Activated B cell treated with CpG ODN at 0.5 μM for 24 hours (primary cell): ENCODE measurements at places on chromosomes 4 and X.

- peak; percentile 59 for DNase-seq
Measured at GRCh38 chrX:129931411-129932015, 25.5 kb downstream of the UTP14A start.

GRCh38 chr4:143289370-143289769 is 47.3 kb upstream of the GAB1 start:
- no peak for DNase-seq

DNA sequence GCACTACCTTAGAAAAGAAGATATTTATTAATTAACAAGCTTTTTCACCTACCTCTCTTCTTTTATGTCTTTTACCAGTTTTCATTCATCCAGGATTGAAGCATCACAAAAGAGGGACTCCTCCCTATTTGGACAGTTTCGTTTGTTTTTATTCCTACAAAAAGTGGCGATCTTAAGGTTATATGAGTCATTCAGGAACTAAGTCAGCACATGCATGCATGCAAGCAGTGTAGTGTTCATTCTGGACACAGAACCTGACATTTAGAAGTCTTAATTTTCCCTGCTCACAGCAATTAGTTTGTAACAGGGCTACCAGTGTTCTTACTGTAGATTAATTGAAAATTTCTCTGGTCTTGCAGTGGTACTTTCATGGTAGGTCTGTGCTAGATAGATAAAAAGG is 47.9 kb upstream of the QRFPR start:
- DNase-seq: no peak

- no peak for DNase-seq
Measured at GRCh38 chrX:110678591-110678990, 117.0 kb downstream of the CHRDL1 start.

- no peak for DNase-seq
Measured at GRCh38 chr4:107388736-107389274, 331.2 kb downstream of the PAPSS1 start.

DNA sequence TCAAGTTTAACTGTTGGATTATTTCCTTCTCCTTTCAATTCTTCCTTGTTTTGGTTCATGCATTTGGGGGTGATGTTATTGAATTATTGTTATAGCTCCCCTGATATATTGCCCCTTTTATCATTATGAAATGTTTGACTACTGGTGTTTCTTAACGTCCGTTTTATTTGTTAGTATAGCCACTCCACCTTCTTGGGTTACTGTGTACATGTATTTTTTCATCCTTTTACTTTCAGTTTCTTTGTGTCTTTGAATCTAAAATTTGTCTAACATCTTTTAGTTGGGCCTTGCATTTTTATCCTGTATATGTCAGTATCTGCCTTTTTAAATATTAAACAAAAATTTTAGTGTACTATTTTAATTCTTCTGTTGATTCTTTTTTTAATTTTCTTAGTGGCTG is 88.7 kb downstream of the TNIP2 start:
- no peak for DNase-seq

- no peak for DNase-seq
Measured at GRCh38 chr4:72323227-72323626, 245.8 kb downstream of the ADAMTS3 start.

DNA sequence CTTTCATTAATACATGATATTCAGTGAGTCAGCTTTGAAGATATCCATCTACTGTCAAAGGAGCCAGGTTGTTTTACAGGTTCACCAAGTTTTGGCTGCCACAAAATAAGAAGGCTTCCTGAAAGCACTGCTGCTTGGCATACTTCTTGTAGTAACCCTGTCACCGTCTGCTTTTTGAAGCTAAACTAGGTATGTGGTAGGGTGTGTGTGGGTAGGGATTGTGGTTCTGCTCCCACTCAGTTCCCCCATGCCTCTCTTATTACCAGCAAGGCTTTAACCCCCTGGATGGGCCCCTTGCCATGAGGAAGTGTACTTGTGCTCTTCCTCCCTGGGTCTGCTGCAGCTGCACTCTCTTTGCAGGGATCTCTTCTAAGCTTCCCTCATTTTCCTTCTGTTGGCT is 191.2 kb downstream of the BANK1 start:
- no peak for DNase-seq

- no peak for DNase-seq
Measured at GRCh38 chr4:183765251-183765911, 106.3 kb downstream of the TRAPPC11 start.

DNA sequence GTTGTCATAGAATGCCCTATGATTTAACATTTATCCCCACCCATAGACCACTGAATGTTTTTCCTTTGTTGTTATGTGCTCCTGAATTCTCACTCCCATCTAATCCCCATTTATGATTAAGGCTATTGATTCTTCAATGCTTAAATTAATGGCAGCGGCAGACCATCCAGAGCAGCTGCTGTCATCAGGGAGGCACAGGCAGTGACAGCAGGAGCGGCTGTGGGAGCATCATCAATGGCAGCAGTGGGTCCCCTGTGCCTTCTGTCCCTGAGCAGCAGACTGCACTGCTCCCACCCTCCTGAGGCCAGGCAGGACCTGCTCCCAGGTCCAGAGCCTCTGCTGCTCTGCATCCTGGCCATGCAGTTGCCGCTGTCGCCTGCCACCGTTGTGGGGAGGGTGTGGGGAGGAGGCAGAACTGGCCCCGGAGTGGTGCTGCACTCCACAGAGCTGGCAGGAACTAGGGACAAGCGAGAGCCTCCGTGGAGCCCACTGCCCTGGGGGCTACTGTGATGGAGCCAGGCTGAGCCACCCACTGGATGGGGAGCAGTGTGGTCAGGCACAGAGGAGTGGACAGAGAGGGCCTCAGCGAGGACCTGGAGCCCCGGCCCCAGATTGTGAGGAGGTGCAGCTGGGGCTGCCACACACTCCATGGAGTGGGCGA is 29.0 kb downstream of the NAA11 start:
- DNase-seq: no peak
